ENCODE measurements at places on chromosomes 12 and 14.
A peak's percentile ranks its signal among the peaks of the same experiment; 100 is the strongest.

DNA sequence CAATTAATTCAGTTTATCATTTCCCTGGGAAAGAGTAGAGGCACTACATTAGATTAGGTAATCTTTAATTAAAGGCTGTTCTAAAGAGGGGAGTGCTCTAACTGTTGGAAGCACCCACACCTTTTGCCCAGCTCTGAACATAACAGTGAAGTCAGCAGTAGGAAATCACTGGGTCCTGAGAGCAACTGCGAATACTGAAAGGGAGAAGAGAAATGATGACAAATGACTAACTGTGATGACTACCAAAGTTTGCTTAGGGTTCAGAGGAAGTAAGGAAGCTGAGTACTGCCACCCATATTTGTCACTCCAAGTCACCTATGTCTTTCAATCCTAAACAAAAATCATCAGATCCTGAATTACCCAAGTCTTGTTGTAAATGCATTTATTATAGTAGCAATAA, 140.6 kb downstream of the EPS8 start:
- DNase-seq = peak; percentile 48

DNA sequence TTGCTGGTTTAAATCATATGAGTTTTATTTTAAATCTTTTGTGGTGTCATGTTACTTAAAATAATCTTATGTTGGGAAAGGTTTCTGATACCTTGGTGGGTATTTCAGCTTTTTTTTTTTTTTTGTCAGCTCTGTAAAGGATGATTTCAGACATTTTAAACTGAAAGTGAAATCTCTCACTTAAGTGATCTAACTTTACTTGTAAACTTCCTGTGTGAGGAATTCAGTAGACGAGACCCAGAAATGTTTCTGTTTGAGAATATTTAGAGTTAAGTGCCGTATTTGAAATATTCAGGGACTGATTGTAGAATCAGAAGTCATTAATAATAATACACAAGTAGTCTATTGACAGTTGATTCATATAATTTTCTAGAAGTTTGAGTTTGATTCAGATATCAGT, 37.8 kb downstream of the PROX2 start:
- DNase-seq = no peak

DNA sequence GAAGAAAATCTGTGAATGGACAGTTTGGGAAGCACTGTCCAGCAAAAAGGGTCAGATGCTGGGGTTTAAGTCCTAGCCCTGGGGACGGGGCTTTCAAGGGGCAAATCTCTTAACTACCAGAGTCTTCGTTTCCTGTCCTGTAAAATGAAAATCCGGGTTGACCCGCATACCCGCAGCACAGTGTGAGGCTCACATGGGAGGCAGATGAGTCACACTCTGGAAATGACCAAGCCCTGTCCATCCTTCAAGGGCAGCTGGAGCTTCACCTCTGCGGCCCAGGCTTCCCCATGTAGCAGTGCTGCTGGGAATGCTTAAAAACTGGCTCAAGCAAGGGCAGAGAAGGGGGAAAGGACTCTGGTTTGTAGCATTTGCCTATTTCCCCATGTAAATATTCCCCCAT, 19.0 kb downstream of the FAM181A start:
- DNase-seq = peak; percentile 9

GRCh38 chr12:48858043-48858442, 6.1 kb upstream of the DDX23 start:
- DNase-seq = no peak

DNA sequence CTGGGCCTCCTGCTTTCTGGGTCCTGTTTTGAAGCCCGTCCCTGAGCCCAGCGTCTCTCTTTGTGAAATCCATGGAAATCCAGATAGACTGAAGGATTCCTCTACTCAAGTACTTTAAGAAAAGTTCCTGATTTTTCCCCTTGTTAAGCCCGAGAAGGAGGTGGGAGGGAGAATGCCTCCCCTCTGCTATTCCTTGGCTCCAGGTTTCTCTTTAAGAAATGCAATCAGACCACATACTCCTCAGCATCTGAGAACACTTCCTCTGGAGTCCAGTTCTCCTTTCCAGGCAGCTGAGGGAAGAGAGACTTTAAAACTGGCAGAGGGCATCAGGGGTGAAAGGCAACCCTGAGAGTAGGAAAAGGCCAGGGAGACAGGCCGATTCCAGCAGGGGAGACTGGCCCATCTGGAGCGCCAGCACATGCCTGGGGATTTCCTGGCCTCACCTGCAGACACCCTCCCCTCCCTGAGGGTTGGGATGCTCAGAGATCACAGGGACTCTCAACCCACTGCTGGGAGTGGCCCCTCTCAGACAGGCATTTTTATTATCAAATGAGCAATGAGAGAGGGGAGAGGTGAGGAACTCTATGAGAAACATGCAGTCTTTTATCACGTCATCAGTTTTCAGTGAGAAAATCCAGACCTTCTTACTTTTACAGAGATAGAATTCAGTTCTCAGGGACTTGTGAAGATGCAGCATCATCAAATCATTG, 2.0 kb upstream of the EMP1 start:
- peak; percentile 41 for DNase-seq

GRCh38 chr14:64721391-64721791, 17.2 kb downstream of the PLEKHG3 start:
- DNase-seq = peak; percentile 26

DNA sequence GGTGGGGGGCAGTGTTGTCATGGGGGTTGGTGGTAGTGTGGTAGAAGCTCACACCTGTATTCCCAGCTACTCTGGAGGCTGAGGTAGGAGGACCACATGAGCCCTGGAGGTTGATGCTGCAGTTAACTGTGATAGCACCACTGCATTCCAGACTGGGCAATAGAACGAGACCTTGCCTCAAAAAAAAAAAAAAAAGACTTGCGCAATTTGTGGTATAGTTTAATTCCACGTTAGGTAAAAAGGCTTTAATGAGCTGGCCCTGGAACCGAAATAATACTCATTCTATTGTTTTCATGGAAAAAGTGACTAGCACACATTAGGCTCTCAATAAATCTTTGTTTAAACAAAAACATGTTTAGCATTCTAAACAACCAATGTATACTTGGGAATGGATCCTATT, 25.4 kb upstream of the NAP1L1 start:
- DNase-seq = no peak

DNA sequence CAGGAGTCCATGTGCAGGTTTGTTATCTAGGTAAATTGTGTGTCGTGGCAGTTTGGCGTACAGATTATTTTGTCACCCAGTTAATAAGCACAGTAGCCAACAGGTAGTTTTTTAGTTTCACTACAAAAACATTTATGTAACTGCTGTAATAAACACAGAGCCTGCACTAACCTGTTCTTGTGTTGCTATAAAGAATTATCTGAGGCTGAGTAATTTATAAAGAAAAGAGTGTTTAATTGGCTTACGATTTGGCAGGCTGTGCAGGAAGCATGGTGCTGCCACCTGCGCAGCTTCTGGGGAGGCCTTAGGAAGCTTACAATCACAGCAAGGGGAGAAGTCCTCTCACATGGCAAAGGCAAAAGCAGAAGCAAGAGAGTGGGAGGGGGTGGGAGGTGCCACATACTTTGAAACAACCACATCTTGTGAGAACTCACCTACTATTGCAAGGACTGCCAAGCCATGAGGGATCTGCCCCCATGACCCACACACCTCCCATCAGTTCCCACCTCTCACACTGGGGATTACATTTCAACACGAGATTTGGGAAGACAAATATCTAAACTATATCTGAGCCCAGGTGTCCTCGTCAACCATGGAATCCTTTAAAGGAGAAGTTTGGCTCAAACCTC, 266.4 kb upstream of the GRIP1 start:
- DNase-seq = no peak

DNA sequence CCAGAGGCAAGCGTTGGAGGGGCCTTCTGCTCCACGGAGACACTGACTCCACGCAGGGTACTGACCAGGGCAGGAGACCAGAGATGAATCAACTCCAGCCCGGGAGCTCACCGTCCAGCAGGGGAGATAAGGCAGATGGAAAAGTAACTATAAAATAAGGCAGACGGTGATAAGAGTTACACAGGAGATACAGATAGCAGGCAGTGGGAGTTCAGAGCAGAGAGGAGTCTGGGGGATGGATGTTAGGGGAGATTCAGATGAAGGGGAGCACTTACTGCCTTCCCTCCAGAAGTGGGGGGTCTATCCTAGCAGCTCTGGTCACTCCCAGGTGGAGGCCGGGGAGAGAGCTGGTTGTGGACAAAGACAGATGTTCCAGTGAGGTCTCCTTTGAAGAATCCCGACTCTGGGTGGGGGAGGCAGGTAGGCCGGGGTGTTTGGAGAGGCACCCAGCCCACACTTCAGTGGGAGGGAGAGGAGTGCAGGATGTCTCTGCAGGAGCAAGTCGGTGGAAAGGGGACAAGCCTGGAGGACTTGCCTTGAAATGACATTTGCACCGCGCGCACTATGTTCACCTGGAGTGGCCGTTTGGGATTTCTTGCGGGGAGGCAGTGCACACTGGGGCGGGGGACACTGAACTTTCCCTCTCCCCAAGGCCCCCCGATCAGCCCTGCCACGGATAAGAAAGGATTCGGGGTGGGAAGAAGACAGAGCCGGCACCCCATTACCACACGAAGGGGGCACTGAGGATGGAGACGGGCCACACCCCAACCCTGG, 1.2 kb downstream of the PITPNM2 start:
- DNase-seq = no peak

- no peak for DNase-seq
Measured at GRCh38 chr12:68871921-68872320, 61.0 kb downstream of the CPM start.

- DNase-seq = no peak
Measured at GRCh38 chr12:77591959-77592743, 238.5 kb upstream of the NAV3 start.

DNA sequence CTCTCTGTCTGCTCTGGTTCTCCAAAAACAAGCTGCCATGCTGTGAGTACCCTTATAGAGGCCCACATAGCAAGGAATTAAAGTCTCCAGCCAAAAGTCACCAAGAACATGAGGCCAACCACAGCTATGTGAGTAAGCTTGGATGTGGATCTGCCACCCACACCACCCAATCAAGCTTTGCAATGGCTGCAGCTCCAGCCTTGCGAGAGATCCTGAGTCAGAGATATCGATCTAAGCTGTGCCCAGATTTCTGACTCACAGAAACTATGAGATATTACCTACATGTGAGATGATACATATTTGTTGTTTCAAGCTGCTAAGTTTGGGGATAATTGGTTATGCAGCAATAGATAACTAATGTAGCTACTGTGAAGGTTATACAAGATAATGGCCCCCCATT, 15.5 kb upstream of the TMEM233 start:
- peak; percentile 0 for DNase-seq

- no peak for DNase-seq
Measured at GRCh38 chr14:78131201-78131600, 39.0 kb upstream of the NRXN3 start.

Measured in HFFc6 (cell line).